ENCODE measurements at places on chromosomes 12 and 14. TPM values are rescaled to one million over a fixed set of nuclear protein-coding genes. Genes with fewer than 3 reads are reported as not detected.

The WSCD2 gene
- total RNA-seq, result 7.6 TPM

The FOXG1 gene
- total RNA-seq, result 0.06 TPM

The LRRC43 gene
- 5.3 TPM for total RNA-seq

The CHGA gene
- total RNA-seq, result 2.6 TPM

The SMOC1 gene
- 3.9 TPM for total RNA-seq

The GPR84 gene
- 0.53 TPM for total RNA-seq

The RHOJ gene
- 13.4 TPM for total RNA-seq

The HOXC6 gene
- 17.0 TPM for total RNA-seq

The SYNE3 gene
- total RNA-seq, result 6.0 TPM
